ENCODE measurements at places on chromosomes 3 and 15.

DNA sequence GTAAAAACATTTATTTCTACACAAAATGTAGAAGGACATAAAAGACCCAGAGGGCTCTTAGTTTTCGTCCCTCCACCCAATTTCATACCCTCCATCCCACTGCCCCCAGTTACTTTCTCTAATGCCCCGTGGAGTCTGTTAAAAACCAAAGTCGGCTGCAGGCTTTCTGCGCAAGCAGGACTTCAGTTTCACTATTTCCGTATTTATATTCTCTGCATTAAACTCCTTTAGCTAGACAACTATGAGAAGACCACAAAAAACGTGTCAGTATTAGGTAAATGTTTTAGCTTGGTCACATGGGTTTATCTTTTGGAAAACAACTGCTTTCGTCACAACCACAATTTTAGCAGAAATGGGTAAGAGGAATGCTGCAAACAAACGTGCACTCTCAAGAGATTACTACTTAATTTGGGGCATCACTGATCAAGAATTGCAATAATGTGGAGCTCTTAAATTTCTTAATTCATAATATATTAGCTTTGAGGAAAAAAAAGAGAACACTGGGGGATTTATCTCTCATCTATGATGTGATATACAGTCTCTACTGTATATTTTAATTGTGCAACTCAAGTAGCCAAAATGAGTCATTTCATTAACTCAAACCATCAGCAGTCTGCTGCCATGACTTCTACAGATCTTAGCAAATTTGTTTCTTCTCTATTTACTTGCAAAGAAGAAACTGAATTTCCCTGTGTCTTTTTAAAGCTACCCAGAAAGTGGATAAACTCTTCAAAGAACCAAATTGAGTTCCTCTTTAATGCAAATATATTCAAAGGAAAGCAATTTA, 740 bp upstream of the NSMCE3 start:
- peak; percentile 39 for DNase-seq

- no peak for DNase-seq
Measured at GRCh38 chr3:17833786-17834559, 91.5 kb upstream of the TBC1D5 start.

DNA sequence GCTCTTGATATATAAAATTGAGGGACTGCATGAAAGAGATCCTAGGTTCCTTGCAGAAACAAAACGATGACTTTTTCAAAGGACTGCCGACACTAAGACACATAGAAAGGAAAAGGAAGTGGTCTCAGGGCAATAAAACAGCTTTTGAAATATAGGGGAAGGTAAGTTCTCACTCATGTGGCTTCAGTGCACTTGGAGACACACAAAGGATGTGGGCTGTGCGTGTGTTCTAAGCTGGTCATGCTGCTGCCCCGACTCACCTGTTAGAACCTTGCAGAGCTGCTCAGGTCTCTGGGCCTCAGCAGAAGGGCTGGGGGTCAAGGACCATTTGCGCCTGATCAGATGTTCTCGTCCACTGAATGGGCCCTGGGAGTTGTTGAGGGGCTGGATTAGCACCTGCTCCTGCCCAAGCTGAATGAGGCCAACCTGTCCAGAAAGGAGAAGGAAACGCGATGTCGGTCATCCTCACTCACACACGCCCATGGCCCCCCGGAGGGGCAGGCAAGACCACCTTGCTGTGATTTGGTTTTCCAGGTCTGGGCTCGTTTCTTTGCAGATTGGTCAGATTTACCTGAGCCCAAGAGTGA, 11.1 kb downstream of the ADAMTS17 start:
- no peak for DNase-seq

DNA sequence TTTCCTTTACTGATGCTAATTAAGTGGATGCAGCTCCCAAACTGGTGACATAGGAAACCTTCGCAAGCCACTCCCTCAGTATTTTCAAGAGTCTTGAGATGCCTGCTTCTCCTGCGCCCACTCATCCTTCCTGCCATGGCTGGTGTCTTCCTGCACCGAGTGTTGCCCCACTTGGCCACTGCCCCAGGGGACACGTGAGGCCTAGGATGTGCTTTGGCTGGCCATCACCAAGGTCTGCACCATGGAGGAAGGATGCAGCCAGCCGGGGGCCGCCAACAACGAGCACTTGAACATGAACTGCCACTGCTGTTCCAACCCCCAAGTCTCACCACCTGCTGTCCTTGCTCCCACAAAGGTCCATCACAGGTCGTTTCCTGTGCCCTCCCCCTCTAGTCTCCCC, 34.1 kb downstream of the EPHB3 start:
- DNase-seq, result no peak

GRCh38 chr3:99413504-99413903, 224.9 kb upstream of the COL8A1 start:
- peak; percentile 60 for DNase-seq

DNA sequence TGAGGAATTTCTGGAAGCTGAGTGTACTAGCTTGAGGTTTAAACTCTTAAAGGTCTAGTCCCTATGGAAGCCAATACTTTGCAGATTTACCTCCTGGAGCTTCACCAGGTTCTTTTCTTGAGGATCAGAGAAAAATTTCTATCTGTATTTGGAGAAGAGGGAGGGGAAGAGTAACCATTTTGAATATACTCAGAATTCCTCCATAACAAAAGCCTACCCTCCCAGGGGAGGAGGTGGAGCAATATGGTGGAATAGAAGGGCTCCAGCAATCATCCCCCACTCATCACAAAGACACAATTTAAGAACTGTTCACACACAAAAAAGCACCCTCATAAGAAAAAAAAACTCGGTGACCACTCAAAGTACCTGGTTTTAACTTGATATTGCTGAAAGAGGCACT, 36.0 kb upstream of the PEX5L start:
- no peak for DNase-seq

GRCh38 chr3:36210840-36211651, 169.3 kb upstream of the STAC start:
- DNase-seq, result no peak

- no peak for DNase-seq
Measured at GRCh38 chr3:20739814-20740213, 553.8 kb upstream of the SGO1 start.

GRCh38 chr3:132504375-132504933, 87.2 kb downstream of the DNAJC13 start:
- no peak for DNase-seq

GRCh38 chr3:26920646-26921478, 298.3 kb downstream of the LRRC3B start:
- DNase-seq, result no peak

Data from GM04503 (cell line).